ENCODE measurements at places on chromosomes 5 and 9. TPM values are rescaled to one million over a fixed set of nuclear protein-coding genes. Genes with fewer than 3 reads are reported as not detected.

- no peak for DNase-seq
These were observed 585.5 kb downstream of the ISL1 start for GRCh38 chr5:51968756-51969155.

KIF20A gene
- 13.8 TPM for polyA plus RNA-seq

PLPP7 gene
- 1.1 TPM for polyA plus RNA-seq

GRCh38 chr5:43020399-43020746, 19.7 kb downstream of the ANXA2R start:
- no peak for DNase-seq

TIFAB gene
- 1.4 TPM for polyA plus RNA-seq
